ENCODE measurements at places on chromosomes 1 and 21.

GRCh38 chr21:10539956-10540355, 18.6 kb downstream of the TPTE start:
- no peak for DNase-seq

GRCh38 chr1:12591267-12591938, 26.6 kb downstream of the DHRS3 start:
- no peak for DNase-seq

- no peak for DNase-seq
Observed at GRCh38 chr1:172588296-172589291, 55.6 kb downstream of the SUCO start.

DNA sequence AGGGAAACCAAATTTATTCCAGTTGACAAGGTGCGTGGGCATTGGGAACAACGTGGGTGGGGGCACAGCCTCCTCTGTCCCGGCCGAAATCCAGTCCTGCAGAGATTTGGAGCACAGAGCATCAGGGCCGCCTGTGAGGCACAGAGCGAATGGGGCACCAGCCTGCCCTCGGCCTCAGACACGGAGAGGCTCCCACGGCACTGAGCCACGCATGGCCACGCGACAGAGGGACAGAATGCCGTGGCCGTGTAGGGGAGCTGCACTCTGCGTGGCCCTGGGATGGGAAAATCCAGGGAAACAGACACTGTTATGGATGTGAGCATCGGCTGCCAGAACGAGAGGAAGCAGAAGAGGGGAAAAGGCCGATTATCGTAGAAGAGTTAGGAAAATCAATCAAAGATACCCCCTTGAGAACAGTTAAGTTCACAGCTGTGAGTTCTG, 13.5 kb upstream of the C1orf159 start:
- DNase-seq, result no peak

- DNase-seq, result no peak
Observed at GRCh38 chr1:113219377-113219776, 146.4 kb downstream of the LRIG2 start.

GRCh38 chr1:22543679-22544078, 19.6 kb upstream of the EPHA8 start:
- no peak for DNase-seq

GRCh38 chr1:174900317-174900716, 99.4 kb upstream of the CACYBP start:
- DNase-seq, result no peak

DNA sequence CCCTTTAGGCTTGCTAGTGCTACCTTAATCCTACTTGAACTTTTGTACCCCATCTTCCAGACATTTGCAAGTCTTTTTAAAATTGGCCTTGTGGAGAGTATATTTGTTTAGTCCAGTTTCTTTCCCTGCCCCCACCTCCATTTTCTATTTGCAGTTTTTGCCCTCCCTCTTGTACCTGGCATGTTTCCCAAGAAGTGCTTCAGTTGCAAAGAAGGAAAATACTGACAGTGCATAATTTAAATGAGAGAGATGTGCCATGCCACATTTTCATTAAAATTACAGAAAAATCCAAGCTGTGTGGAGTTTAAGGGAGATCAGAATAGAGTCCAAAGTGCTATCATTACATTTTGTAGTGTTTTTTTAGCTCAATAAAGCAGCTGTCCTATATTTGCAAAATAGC, 150.0 kb upstream of the ADGRL2 start:
- no peak for DNase-seq

- DNase-seq, result no peak
Observed at GRCh38 chr1:228079601-228080263, 2.8 kb upstream of the ARF1 start.

GRCh38 chr1:10682449-10683309, 113.8 kb downstream of the CASZ1 start:
- no peak for DNase-seq

- no peak for DNase-seq
Observed at GRCh38 chr1:107594536-107594935, 370.4 kb downstream of the VAV3 start.
